Stimulated activated CD4-positive, alpha-beta T cell treated with anti-CD3 and anti-CD28 coated beads, Interleukin-1b, Interleukin-23, amount 100 ng/mL, for 4 hours (primary cell): ENCODE measurements at places on chromosomes 2 and 18.

DNA sequence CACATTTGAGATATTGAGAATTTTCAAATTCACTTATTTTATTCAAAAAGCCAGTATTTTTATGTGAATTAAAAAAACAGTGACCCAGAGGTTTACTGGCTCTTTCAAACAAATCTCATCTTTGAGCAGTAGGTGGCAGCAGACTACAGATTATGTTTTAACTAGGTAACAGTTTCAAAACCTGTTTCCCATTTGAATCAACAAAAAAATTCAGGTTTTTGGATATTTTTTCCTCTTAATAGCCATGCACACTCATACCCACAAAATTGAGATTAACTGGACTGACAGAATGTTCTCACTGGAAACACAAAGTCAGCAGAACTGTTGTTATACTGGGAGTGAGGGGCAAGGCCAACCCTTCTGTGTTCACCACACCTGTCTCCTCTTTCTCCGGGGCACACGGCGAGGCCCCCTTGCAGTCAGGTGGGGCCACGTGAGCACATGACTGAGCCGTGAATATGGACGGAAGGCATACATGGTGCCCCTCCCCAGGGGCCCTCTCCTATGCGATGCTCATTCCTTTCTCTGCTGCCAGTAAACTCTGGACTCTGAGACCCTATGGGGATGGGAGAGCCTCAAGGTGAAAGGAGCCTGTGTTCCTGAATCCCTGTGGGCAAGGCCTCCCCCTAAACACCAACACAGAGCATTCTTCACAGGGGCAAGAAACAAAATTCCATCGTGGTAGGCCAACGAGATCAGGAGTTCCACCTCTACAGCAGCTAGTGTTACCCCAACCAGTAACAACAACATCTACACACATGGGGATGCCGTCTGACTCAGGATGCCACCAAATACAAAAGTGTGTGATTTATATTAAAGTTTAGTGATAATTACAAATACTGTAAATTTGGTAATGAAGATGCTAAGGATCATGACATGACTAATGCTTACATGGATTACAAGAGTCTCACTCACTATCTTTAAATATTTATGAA, 80.4 kb downstream of the LPIN2 start:
- DNase-seq: peak; percentile 49

DNA sequence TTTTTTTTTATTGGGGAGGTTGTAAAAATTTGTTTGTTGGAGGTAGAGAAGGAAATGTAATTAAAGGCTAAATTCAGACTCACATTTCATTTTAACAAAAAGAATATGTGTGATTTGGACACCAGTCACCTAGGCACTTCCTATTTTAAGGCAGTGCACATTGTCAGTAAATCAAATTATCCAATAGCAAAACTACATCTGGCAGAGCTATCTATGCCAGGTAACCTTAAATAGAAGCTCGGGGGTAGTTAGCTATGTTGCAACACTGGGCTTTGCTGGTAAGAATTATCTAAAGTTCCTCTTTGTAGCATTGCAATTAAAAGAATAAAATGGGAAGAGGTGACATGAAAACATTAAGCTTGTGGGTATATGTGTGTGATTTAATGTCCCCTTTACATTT, 1064.4 kb upstream of the ZEB2 start:
- DNase-seq: no peak

DNA sequence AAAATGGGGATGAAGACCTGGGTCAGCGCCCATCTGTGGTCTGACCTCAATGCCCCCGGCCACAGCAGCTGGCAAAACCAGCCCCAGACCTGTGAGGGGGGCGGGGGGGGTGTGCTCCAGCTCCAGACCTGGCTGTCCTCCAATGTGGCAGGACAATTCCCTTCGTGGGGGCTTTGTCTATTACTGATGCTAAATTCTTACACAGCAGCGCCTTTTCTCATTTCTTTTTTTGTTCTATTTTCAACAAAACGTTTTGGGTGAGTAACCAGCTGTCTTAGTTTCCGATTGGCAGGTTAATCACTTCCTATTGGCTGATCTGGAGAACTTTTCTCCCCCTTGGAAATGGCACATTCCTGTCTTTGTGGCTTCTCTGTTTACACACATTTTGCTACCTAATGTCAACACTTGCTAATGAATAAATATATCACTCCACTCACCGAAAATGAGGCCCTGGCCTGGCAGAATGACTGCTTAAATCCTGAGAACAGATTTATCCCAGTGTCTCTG, 4.4 kb downstream of the SMAD7 start:
- no peak for DNase-seq

DNA sequence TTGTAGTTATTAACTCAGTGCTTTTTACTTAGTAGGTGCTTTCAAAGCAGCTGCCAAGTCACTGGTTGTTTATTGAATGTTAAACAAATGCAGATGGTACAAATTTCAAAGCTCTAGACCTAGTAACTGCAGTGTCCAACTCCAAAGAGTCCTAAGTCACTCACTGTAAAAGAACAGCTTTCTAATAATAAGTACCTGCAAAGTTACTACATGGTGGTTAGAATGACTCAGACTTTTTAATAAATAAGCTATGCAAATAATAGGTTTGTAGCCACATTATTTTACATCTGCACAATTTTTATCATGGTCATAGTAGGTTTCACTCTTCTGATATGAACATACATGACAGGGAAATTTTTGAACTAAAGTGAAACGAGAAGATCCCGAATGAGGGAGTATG, 1620.4 kb upstream of the CELF4 start:
- no peak for DNase-seq

GRCh38 chr2:176022048-176022447, 20.0 kb upstream of the LNPK start:
- DNase-seq: no peak

GRCh38 chr2:111669928-111670695, 213.9 kb downstream of the ANAPC1 start:
- no peak for DNase-seq

DNA sequence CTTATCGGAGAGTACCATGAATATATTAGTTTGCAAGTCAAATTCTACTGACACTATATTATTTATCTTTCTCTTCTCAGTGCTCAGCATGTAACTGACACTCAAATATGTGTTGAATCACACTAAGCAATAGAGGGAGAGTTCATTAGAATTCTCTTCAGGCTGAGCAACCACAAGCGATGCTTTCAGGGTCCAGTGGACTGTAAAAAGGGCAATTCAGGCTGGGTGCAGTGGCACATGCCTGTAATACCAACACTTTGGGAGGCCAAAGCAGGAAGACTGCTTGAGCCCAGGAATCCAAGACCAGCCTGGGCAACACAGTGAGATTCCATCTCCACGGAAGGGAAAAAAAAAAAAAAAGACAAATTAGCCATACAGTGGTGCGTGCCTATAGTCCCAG, 16.3 kb downstream of the PDE6D start:
- DNase-seq: no peak

- no peak for DNase-seq
Observed at GRCh38 chr2:109285244-109285651, 156.2 kb downstream of the SH3RF3 start.

- DNase-seq: peak; percentile 17
Observed at GRCh38 chr2:222424276-222424728, at the start of gene SGPP2. Gene SGPP2, plus strand, starts transcription at chr2:222424543. Its CDS starts 60 bp downstream, at chr2:222424603.

DNA sequence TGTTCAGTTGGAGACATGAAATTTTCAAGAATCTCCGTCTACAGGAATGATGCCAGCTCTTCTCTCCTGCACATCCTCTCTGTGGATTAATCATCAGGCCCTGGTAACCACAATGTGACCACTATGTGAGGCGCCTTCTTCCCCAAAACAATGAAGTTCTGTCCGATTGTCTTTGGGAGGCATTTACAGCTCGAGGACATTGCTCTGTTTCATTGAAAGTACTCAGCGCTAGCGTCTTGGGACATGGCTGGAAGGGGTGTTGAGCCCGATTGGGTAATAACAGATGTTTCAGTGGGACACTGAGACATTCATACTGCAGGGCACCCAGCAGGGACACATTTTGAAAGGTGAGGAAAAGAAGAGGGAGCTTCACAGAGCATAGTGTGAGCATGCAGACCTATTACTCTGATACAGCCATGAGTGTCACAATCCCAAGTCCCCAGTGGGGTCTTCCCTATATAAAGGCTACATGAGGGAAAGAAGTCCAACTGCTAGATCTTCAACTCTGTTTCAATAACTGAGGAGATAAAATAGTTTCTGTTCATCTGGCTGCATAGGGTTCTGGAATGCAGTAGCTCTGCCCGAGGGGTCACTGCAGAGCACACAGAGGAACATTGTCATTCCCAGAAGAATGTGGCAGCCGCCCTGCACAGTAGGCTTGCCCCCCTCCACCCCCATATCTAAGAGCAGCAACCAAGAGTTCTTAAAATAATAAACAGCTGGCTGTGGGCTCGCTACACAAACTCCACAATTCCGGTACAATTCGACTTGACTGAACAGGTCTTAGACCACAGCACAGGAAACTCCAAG, 237.3 kb downstream of the OSR1 start:
- DNase-seq: no peak

GRCh38 chr2:132670496-132671150, 618 bp upstream of the LYPD1 start:
- DNase-seq: no peak

GRCh38 chr2:152647552-152647951, 69.7 kb downstream of the PRPF40A start:
- DNase-seq: no peak

DNA sequence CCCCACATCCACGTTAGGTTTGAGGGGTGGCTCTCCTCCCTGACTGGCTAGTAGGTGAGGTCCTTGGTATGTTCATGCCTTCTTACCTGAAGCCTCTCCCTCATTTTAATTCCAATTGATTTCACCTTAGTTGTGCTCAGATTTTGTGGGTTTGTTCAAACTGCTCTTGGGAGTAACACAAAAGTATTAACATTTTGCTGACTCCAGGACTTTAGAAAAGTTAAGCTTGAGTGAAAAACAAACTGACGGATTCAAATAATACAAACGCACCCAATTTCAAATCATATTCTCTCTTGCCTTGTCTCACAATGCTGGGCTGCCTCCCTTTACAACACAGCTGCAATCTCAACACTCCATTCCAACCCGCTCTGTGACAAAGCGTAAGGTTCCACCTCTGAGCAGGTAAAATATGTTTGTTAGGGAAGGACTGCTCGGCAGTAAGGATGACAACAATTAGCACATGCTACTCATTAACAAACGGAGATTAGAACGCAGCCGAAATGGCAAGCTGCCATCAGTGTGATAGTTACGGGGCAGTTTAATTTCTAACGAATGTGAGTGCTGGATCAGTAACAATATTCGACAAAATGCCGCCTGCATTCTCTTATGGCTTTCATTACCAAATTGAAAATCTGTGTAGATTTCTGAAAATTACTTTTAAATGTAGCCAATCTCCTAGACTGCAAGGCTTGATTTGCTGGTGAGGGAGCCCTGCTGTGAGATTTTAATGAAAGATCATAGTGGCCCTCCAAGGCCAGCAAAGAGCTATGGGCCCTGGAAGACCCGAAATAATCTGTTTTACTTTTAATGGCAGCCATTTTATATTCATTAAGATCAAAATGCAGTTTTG, 730.6 kb upstream of the FANCL start:
- no peak for DNase-seq

GRCh38 chr2:20762945-20763683, 59.8 kb downstream of the LDAH start:
- DNase-seq: no peak

DNA sequence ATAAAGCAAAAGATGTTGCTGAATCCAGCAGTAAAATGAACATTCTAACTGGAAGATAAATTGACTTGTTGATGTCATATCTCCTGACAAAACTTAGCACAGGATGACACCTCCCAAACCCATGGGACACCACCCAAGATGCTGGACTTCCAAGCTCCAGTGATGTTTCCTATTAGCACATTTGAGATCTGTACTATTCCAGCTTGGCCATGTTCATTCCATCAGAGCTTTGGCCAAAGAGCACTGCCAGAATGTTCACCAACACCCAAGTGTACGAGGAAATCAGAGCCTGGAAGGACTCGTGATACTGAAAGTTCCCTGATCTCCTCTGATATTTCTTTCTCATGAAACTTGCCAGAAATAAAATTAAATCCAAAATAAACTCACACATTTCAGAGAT, 44.7 kb downstream of the PID1 start:
- DNase-seq: no peak

- DNase-seq: no peak
Observed at GRCh38 chr2:129337076-129337475, 642.4 kb upstream of the RAB6C start.

GRCh38 chr2:10566018-10566417, 117.9 kb upstream of the ODC1 start:
- DNase-seq: no peak

DNA sequence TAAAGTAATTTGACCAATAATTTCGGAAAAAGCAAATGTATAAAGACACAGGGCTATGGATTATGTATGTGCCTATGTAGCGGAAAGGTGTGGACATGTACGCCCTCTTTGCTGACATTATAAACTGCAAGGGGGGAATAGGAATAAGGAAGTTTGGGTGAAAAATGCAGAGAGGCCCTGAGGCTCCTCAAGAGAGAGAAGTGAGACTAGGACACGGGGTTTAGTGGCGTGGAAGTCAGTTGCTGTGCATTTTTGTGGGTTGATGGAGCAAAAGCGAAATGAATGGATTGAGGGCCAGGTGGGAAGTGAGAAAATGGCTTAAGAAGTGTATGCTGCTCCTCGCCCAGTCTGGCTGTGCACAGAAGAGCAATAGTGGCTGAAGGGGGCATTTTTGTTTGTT, 96.2 kb upstream of the B3GNT7 start:
- no peak for DNase-seq

DNA sequence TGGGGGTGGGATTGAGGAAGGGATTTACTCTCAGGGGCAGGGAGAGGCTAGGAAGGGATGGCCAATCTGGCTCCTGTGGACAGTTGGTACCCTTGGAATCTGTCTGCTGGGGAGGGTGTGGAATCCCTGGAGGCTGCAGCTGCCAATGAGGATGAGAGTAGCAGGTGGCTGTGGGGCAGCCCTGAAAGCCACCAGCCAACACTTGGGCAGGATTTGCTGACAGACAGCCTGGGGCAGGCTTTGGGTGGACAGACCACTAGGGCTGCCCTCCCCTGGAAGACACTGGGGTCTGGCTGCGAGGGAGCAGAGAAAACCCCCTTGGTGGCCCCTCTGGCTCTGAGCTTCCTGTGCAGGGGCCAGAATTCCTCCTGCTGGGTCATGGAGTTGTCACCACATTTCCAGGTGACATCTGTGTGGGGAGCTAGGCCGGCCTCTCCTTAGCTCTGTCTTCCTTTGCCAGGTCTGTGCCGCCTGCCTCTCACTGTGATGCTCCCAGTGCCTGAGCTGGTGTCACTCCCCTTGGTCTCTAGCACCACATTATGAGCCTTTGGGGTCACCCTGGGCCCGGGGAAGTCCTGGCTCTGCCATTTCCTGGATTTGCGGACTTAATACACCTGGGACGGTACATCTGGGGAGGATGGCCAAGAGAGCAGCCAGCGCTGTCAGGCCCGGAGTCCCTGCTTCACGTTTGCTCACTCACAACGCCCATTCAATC, 13.4 kb upstream of the ARHGEF4 start:
- no peak for DNase-seq

DNA sequence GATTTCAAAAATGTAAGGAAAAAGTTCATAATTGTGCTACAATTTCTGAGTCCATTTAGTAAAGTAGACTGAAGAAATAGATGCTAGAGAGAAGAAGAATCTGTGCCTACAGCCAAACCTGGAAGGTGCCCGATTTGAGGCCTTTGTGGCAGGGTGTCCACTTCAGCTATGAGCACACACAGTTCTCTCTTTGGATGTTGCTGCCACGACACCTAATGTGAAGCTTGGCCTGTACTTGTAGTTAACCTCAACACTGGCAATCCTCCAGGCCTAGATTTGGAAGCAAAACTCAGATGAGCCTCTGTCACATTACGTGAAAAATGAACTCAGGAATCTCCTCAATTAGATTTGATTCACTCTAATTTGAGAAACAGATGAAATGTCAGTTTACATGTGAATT, 90.1 kb upstream of the LRP1B start:
- no peak for DNase-seq

GRCh38 chr2:149587950-149588487, 444 bp upstream of the MMADHC start:
- DNase-seq: no peak
